Stimulated activated CD8-positive, alpha-beta memory T cell treated with anti-CD3 and anti-CD28 coated beads, Interleukin-7, amount 100 ng/mL, for 24 hours (primary cell): ENCODE measurements at places on chromosomes 6 and 20.

- no peak for DNase-seq
Observed at GRCh38 chr6:124055963-124056362, 252.3 kb downstream of the NKAIN2 start.

GRCh38 chr6:138393871-138394783, 9.9 kb upstream of the HEBP2 start:
- DNase-seq = no peak

- no peak for DNase-seq
Observed at GRCh38 chr6:24534329-24534728, 39.6 kb downstream of the ALDH5A1 start.

DNA sequence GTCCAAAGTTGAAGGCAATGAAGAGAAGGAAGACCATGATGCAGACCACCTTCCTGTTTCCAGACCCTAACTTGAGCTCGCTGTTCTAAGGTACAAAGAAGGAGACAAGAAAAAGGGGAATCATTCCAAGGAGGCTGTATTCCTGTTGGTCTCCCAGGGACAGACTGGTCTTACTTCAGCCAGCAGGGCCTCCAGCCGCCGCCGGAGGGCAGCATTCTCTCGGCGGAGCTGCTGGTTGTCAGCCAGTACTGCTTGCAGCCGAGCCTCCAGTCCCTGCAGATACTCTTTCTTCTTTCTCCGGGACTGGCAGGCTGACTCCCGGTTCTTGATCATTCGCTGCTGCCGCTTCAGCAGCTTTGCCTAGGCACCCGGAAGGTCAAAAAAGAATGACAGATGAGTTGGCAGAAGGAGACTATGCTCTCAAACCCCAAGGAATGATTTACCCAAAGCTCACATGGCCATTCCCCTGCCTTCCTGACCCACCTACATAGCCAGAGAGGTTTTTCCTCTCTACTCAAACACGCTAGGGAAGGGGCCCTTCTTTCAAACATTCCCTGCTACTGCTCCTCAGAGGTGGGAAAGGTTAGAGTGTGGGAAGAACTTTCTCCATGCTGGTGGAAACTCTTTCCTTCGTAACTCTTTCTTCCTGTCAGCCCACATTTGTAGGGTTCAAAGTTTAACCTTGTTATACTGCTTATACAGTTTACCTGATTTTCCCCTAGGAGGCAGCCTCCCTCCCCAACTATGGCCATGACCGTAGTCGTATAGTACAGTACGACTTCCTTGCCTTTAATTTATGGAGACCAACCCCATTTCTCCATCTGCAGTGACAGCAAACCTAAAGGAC, 9.0 kb downstream of the ATF6B start:
- DNase-seq = peak; percentile 33

GRCh38 chr6:129696843-129697242, 13.1 kb downstream of the ARHGAP18 start:
- no peak for DNase-seq

GRCh38 chr6:161001421-161001820, 9.9 kb downstream of the MAP3K4 start:
- no peak for DNase-seq

- DNase-seq = no peak
Observed at GRCh38 chr6:43826730-43827129, 56.7 kb downstream of the VEGFA start.

GRCh38 chr6:142074516-142074915, 58.2 kb upstream of the GJE1 start:
- DNase-seq = no peak

- DNase-seq = no peak
Observed at GRCh38 chr20:36860811-36861624, 14.9 kb upstream of the TLDC2 start.

DNA sequence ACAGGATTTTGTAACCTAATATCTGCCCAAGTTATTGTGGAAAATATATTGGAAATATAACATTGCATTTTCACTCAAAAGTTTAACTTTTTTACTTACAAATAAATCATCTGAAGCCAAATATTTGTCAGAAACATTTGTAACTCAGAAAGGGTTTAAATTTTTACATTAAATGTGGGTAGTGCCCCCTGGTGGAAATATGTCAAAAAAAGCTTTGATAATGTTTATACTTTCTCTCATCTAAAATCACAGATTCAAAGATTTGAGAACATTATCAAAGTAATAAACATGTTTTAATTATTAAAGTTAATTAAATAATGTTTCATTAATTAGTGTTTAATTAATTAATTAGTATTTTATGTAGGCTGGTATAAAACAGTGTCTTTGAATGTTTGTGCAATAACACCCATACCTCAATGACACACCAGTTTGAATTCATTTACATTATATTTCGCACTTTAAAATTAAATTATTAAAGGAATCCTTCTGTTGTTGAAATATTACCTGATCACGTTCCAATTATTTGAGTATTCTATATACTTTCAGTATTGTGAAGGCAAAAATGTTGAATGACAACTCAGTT, 320.1 kb upstream of the FKBP1C start:
- no peak for DNase-seq

GRCh38 chr6:75943381-75943780, 129.1 kb downstream of the IMPG1 start:
- DNase-seq = no peak

- DNase-seq = no peak
Observed at GRCh38 chr6:166004471-166004870, 163.2 kb downstream of the TBXT start.

DNA sequence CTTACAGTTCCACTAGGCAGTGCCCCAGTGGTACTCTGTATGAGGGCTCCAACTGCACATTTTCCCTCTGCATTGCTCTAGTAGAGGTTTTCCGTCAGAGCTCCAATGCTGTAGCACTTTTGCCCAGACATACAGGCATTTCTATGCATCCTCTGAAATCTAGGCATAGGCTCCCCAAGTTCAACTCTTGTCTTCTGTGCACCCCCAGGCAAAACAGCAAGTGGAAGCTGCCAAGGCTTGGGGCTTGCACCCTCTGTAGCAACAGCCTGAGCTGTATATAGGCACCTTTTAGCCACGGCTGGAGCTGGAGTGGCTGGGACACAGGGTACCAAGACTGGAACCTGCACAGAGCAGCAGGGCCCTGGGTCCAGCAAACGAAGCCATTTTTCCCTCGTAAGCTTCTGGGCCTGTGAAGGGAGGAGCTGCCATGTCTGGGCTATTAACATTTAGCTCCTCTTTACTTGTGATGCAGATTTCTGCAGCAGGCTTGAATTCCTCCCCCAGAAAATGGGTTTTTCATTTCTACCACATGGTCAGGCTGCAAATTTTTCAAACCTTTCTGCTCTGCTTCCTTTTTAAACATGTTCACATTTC, 596.2 kb upstream of the ADGRB3 start:
- no peak for DNase-seq

DNA sequence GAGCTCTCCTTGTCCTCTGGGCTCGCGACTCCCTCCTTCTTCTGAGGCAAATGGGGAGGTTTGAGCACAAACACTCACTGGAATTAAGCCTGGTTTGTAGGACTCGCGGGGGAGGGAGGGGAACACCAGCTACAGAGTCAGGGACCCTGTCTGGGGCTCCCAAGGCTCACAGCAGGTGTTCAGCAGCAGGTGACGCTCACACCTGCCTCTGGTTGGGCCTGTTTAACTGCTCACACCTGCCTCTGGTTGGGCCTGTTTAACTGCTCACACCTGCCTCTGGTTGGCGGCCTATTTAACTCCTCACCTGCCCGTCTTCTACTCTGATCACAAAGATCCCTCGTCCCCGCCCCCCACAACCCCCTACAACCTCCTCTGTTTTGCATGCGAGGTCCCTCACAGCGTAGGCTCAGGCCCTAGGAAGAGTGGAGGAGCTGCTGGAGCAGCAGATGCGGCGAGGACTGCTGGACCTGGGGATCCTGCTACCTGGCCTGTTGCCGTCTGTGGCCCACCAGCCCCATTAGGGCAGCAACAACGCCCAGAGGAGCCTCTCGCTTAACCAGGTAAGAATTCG, 181.9 kb downstream of the ERMARD start:
- DNase-seq = no peak

DNA sequence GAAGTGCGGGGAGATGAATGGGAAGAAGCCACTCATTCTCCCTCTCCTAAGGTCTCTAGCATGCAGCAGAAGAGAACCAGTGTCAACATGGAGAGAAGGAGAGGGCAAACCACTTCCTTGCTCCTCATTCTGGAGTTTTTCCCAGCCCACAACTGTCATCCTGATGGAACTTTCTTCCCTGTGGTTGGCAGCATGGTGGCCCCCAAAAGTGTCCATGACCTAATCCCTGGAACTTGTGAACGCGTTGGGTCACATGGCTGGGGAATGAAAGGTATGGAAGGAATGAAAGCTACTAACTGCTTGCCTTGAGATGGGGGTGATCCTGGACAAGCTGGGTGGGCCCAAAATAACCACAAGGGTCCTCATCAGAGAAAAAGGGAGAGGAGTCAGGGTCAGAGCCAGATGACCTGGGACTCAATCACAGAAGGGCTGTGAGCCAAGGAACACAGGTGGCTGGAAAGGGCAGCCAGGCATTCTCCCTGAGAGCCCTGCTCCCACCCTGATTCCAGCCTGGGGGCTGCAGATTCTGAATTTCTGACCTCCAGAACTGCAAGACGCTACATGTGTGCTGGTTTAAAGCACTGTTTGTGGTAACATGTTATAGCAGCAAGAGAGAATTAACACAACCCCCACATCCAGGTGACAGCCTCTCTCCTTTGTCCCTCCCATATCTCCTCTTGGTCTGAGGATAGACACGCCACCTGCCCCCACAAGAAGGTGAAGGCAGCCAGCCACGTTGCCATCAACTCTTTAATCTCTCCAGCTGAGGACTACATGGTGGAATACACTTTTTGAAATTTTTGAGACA, 63.2 kb downstream of the PYGB start:
- DNase-seq = no peak

DNA sequence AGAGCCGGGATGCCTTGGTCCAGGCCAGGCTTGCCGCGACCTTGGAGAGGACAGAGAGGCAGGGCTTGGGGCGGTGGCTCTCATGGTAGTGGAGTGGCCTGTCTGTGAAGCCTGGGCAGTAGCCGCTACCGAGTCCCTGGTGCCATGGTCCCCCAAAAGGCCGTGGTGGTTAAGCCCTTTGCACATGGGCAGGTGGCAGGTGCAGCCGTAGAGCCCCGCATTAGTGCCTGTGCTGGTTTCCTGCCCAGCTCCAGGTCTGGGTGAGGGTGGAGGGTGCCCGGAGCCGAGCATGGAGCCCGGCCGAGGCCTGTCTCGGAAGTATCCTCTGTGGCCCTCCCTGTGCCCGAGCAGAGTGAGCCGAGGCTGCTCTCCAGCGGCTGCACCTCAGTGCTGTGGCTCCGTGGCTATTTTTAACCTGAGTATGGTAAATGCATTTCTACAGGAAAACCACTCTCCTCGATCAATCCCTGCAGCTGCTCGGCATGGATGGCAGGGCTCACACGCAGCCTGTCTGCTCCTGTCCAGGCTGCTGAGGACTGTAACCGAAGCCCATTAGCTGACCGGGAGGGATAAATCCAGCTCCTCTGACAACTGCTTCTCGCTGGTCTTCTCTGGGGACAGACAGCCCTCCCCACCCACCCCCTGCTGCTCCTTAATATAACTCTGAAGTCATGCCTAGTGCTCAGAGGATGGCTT, 36.3 kb upstream of the GATA5 start:
- DNase-seq = no peak

DNA sequence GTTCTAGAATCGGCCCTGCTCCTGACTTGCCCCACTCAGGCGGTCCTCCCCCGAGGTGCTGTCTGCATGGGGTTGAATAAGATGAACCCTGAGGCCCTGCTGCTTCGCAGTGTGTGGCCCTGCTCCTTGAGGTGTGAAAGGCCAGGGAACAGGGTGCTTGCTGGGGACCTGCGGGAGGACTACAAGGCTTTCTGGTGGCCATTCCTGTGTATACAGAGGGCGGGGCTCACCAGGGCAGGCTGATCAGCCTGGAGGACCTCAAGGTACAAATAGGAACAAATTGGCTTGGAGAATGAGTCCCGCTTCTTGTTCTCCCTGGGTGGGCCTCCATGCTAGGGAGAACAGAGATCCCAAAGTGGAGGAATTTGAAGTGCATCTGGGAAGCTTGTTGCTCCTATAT, 5.7 kb downstream of the NOTCH4 start:
- DNase-seq = no peak

- no peak for DNase-seq
Observed at GRCh38 chr6:79612918-79613317, 18.2 kb upstream of the SH3BGRL2 start.
